ENCODE measurements at places on chromosomes 6 and 20.
A peak's percentile ranks its signal among the peaks of the same experiment; 100 is the strongest.

- DNase-seq, result no peak
These were observed 351.2 kb downstream of the CD83 start for GRCh38 chr6:14468647-14469321.

GRCh38 chr6:87514831-87515230 lies 42.1 kb downstream of the SLC35A1 start:
- DNase-seq, result no peak

- DNase-seq, result no peak
These were observed 22.9 kb downstream of the STX7 start for GRCh38 chr6:132490024-132490423.

- DNase-seq, result peak; percentile 73
These were observed 60.6 kb downstream of the FOXA2 start for GRCh38 chr20:22523499-22524392.

DNA sequence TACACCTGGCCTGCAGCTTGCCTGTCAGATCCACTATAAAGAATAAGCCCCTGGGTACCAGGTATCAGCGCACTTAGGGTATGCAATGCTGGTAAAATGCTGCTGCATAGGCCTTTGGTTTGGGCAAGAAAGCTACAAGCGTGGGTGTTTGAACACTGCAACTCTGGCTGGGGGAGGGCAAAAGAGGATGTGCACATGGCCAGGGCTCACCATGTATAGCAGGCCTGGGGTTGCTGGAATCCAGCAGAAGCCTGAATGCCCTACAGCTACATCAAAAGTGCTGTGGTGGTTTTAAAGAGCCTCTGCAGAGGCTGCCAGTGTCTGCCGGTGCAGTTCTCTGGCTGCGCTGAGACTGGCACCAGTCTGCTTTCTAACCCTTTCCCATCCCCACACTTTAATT lies 51.7 kb downstream of the UQCC1 start:
- DNase-seq, result peak; percentile 39

DNA sequence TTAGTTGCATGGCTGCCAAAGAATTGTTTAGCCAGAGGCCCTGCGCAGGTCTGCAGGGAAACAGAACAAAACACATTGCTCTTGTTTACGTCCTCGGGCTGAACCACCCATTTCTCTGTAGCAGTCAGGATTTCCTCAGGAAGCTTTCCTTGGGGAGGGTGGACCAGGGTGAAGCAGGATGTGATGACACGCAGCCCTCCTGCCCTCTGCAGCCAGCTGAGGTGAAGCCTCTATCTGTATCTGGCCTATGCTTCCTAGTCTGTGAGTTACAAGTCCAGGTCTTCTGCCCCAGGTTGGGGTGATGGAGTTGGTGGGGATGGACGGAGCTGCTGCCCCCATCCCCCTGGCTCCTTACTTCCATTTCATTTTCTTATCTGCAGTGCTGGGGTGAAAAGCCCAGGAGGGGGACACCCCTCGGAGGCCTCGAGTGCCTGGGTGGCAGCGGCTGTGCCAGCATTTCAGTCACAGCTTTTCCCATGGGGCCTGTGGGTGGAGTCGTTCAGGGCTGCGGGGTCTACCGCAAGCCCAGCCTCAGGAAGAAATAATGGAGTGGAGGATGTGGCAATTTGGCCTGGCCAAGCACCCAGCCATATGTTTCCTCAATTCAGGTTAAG lies 24.9 kb downstream of the SASH1 start:
- DNase-seq, result no peak

- no peak for DNase-seq
These were observed 27.9 kb downstream of the KCNQ2 start for GRCh38 chr20:63444548-63444947.

- DNase-seq, result no peak
These were observed 42.4 kb downstream of the SCGN start for GRCh38 chr6:25694366-25694765.

- DNase-seq, result peak; percentile 81
These were observed 21.2 kb upstream of the ELOVL5 start for GRCh38 chr6:53369876-53370515.

- DNase-seq, result no peak
These were observed 18.3 kb downstream of the ZNF335 start for GRCh38 chr20:45953672-45954071.

DNA sequence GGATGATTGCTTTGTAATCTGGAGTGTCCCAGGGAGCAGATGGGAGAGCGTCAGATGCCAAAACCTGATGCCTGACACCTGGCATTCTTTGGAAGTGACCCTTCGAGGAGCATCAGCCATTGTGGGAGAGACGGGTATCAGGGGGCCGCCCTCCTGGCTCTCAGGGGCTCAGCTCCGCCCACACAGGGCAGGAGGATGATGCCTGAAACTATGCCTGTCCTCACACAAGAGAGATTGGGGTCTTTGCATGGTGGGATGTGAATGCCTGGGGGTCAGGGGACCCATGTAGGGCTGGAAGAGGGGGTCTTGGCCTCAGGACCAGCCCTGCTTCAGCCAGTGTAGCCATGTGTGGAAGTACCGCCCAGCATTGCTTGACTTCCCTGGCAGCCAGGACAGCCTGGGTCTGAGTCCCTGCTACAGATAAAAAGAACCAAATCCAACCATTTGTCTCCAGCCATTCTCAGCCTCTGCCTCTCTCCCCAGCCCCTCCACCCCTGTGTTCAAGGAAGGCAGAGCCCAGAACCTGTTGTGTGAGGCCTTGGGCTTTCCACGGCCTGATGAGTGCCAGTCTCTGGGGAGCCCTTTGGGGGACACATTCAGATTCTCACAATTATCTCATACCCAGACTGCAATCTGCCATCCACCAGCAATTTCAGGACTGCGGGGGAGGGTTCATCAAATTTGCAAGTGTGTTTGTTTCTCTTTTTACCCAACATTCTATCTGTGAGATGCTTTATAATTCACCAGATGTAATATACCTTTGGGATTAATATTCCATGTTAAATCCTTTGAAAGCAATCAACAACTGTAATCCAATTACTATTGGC lies 371.2 kb downstream of the PREX1 start:
- peak; percentile 5 for DNase-seq
